ENCODE measurements at places on chromosomes 13 and 19.

GRCh38 chr13:25762795-25763377 lies 288.9 kb downstream of the SHISA2 start:
- no peaks in the 10 kb centered on the region for H3K27me3 ChIP-seq
- no peaks in the 10 kb centered on the region for H3K36me3 ChIP-seq
- DNase-seq = no peak
- no peaks in the 10 kb centered on the region for H3K4me1 ChIP-seq

- no peak for DNase-seq
- no peak overlapping the region for H3K4me3 ChIP-seq
Observed at GRCh38 chr19:39362682-39363657, 20.7 kb downstream of the SAMD4B start.

GRCh38 chr19:54191811-54192453 lies 824 bp downstream of the TSEN34 start:
- no peaks in the 10 kb centered on the region for H3K36me3 ChIP-seq
- DNase-seq = no peak
- no peaks in the 10 kb centered on the region for H3K27me3 ChIP-seq

GRCh38 chr19:44644402-44645016 lies 799 bp downstream of the PVR start:
- H3K27ac ChIP-seq = no peak overlapping the region
- H3K27me3 ChIP-seq = no peaks in the 10 kb centered on the region
- H3K4me1 ChIP-seq = no peaks in the 10 kb centered on the region
- no peak for DNase-seq

- no peak overlapping the region for H3K4me3 ChIP-seq
- no peak for DNase-seq
- no peaks in the 10 kb centered on the region for H3K27me3 ChIP-seq
Observed at GRCh38 chr13:67292886-67293285, 62.8 kb upstream of the PCDH9 start.

- DNase-seq = no peak
- no peaks in the 10 kb centered on the region for H3K36me3 ChIP-seq
- 0 out of 2 replicates have a peak, but pooled peaks cover 2% of the 10 kb centered on the region for H3K4me1 ChIP-seq
- no peak overlapping the region for H3K4me3 ChIP-seq
- H3K27ac ChIP-seq = no peak overlapping the region
Observed at GRCh38 chr13:51218626-51219025, 3.6 kb upstream of the FAM124A start.

DNA sequence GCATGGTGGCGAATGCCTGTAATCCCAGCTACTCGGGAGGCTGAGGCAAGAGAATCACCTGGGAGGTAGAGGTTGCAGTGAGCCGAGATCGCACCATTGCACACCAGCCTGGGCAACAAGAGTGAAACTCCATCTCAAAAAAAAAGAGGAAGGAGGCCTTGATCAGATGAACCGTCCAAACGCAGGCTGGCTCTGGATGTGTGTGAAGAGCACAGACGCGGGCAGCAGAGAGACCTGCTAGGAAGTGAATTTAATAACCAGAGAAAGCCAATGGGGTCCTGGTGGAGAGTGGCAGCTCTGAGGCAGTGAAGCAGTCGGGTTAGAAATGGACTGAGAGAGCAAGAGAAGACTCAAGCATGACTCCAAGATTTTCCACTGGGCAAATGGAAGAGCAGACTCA lies 136.5 kb downstream of the RNF17 start:
- no peak for DNase-seq
- no peak overlapping the region for H3K27ac ChIP-seq
